ENCODE measurements at places on chromosomes 3 and 15.

DNA sequence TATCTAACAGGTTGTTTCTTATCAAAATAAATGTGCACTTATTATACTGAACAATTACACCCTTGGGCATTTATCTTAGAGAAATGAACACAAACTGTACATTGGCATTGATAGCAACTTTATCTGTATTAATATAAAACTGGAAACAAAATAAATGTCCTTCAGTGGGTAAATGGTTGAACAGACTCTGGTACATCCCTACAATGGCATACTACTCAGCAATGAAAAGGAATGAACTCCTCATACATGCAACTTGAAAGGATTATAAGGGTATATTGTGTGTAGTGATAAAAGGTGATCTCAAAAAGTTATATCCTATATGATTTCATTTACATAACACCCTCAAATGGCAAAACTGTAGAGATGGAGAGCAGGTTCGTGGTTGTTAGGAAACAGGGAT lies 23.7 kb upstream of the DLG1 start:
- DNase-seq = no peak

- no peak for DNase-seq
Measured at GRCh38 chr3:30502051-30502741, 104.2 kb upstream of the TGFBR2 start.

- no peak for DNase-seq
Measured at GRCh38 chr3:194231929-194232832, 96.2 kb downstream of the HES1 start.

DNA sequence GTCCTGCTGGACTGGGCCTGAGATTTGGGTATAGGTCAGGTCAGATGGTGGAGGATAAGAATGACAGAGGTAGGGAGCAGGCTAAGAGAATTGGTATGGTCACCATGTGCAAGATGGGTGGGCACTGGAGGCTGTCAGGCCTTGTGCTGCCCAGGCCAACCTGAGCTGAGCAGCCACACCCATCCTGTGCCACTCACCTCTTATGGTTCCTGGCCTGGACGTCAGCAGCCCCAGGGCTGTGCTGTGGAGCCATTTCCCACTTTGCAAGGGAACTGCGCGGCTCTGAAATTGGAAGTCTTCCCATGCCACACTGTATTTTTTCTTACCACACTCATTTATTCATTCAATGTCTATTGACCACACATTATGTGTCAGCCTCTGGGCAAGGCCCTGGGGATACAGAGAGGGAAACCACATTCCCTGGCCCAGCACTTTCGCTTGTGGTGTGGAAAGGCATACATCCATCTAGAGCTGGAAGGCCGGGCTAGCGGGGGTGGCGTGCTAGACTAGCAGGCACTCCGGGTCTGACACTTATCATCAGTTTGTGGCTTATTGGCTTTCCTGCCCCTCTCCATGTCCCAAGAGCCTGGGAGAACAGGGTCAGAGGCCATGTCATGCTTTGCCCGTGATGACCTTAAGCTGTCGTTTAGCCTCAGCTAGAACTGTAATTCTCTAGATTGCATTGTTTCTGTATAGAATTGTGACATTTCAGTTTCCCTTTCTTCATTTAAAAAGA lies 51.1 kb upstream of the POLG start:
- DNase-seq = no peak

GRCh38 chr15:66700412-66700801 lies 1.6 kb upstream of the SMAD6 start:
- no peak for DNase-seq

GRCh38 chr3:3200632-3201212 lies 21.2 kb upstream of the CRBN start:
- no peak for DNase-seq

GRCh38 chr3:42805141-42805821 lies 991 bp upstream of the HIGD1A start:
- no peak for DNase-seq

DNA sequence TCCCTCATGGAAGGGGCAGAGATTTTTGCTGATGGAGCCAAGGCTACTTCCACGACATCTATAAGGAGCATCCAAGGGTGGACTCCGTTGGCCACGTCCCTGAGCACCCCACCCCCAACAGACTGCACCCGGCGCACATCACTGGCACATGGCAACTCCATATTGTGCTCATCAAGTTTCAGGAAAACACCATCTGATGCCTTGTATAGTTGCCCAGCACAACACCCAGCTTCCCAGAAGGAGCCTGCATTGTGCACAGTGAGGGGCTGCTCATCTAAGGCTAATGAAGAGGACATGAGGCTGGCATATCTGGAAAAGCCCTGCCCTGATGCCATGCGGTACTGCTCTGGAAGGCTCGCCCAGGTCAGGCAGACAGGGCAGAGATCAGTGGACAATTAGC lies 15.0 kb upstream of the CACNA2D2 start:
- DNase-seq = no peak

- DNase-seq = no peak
Measured at GRCh38 chr15:28904541-28905315, 19.0 kb downstream of the APBA2 start.

DNA sequence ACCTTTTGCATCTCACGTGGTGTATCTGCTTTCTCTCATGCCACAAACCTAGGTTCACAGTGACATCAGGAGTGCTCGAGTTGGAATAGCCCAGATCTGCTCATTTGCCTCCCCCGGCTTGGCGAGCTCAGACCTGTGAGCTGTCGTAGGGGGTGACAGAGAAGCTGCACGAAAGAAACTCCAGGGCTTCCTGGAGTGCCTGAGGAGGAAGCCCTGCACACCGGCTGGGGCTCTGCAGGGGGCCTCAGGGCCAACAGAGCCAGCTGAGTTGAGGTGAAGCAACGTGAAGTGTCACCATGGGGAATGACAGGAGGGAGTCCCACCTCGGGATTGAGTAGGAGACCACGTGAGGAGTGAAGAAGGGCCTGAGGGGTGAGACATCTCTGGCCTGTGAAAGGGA lies 62.5 kb downstream of the RPN1 start:
- DNase-seq = no peak

- DNase-seq = no peak
Measured at GRCh38 chr3:15942462-15942861, 144.7 kb upstream of the ANKRD28 start.

GRCh38 chr15:65936282-65936681 lies 67.0 kb downstream of the RAB11A start:
- no peak for DNase-seq

DNA sequence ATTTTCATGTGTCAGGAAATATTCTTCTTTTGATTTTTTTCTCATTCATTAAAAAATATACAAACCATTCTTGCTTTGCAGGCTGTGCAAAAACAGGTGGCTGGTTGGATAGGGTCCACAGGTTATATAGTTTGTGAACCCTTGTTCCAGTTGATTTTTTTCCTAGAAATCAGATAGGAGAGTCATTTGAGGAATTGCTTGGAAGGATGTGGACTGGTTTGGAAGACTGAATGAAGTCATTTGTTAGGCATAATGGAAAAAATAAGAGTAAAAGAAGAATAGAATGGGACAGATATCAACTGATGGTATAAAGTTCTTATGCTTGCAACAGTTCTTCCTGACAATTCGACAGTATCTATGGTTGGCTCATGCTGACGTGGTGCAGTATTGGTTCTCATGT lies 189.4 kb downstream of the PTPRG start:
- DNase-seq = no peak

- DNase-seq = no peak
Measured at GRCh38 chr3:79973482-79973881, 205.7 kb upstream of the ROBO1 start.

GRCh38 chr3:67648229-67648628 lies 6.2 kb downstream of the SUCLG2 start:
- DNase-seq = no peak

Measured in activated CD8-positive, alpha-beta memory T cell treated with anti-CD3 and anti-CD28 coated beads for 4 hours (primary cell).